ENCODE measurements at places on chromosomes 2 and 18.

DNA sequence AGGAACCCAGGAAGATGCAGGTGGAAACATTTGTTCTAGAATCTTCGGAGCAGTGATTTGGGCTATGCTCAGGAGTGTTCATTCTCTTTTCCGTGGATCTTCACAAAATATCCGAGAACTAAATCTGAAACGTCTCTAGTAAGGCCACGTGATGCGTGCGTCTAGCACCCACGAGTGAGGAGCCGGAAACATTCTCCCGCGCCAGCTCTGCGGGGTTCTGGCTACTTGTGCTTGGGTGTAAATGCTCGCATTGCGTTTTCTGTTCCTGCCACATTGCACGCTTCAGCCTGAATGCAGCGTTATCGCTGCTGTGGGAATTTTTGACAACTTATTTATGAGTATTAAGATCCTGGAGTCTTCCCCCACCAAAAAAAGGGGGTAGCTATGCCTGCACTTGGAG lies 71.4 kb downstream of the KLHL29 start:
- DNase-seq, result no peak

- DNase-seq, result no peak
Observed at GRCh38 chr2:215745331-215745730, 268.0 kb downstream of the MREG start.

DNA sequence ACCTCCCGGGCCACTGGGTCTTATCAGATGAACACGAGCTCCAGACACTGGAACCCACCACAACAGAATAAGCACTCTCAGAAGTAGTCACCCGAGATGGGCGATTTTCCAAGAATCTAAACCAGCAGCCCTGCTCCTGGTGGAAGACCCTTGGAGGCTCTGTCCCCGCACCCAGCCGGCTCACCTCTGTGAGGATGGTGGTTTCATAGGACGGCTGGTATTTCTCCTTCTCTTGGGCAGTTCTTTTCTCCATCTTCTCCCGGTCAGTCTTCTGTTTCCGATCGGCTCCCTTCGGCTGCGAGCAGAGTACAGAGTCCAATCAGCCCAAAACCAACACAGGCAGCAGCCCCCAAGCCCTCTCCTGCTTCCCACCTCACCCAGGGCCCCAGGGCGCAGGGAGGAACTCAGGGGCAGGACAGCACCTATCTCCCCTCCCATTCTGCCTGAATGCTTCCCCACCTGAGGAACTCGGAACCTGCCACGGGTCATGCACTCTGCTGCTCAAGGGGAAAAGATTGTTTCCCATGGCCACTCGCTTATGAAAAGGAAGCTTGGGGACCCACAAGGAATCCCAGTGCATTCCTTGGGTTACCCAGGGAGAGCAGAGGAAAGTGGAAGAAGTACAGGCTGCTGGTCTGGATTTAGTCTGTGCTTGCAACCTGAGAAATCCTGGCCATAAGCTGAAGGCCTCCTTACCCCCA lies 42.7 kb downstream of the TFCP2L1 start:
- no peak for DNase-seq

GRCh38 chr2:234829074-234829455 lies 122.8 kb upstream of the SH3BP4 start:
- DNase-seq, result no peak

- no peak for DNase-seq
Observed at GRCh38 chr2:239727776-239728600, 297.2 kb downstream of the NDUFA10 start.

GRCh38 chr2:173350383-173350782 lies 4.3 kb upstream of the CDCA7 start:
- no peak for DNase-seq

DNA sequence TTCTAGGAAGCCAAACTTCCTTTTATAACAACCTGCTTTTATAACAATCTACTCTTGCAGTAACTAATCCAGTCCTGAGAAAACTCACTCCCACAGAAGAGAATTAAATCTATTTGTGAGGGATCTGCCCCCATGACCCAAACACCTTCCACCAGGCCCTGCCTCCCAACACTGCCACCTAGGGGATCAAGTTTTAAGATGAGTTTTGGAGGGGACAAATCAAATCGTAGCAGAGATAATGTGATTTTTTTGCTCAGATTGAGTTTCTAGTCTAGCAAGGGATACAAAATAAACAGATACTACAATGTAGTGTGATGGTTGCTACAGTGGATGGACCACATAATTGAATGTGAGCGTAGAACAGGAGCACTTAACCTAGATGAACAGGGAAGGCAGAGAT lies 52.2 kb downstream of the NCOA1 start:
- DNase-seq, result peak; percentile 40

GRCh38 chr2:23107327-23107941 lies 277.5 kb upstream of the KLHL29 start:
- DNase-seq, result no peak

- peak; percentile 80 for DNase-seq
Observed at GRCh38 chr18:7038330-7038851, 79.2 kb downstream of the LAMA1 start.

- DNase-seq, result no peak
Observed at GRCh38 chr2:191615596-191615995, 62.3 kb upstream of the NABP1 start.

DNA sequence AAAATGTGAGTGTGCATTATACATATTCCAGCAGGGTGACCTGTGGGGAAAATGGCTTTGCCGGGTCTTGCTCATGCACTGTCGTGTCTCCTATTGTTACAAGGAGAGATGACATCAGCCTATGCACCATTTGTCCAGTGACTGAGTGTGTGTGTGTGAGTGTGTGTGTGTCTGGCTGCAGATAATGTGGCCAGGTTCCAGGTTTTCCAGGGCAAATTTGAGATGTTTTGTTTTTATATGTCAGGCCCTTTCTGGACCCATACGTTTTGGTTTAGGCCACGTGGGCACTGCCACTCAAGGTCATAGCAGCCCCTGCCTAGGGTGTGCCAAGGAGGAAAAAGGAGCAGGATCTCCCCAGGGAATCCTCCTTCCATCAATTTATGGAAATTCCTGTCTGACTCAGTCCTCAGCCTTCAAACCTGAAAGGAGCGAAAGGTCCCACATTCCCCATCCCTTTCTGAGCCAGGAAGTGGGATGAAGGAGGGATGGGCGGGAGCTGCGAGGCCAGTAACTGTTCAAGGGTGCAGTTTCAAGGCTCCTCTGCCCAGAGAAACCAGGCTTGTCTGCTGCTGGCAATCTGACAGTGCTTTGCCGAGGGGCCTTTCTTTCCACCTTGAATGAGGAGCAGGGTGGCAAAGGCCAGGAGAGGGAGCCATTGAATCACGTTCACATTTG lies 93.0 kb upstream of the SMAD2 start:
- peak; percentile 85 for DNase-seq

GRCh38 chr2:28929581-28929980 lies 35.1 kb downstream of the WDR43 start:
- DNase-seq, result no peak

GRCh38 chr18:57957210-57957609 lies 86.8 kb upstream of the NEDD4L start:
- no peak for DNase-seq

DNA sequence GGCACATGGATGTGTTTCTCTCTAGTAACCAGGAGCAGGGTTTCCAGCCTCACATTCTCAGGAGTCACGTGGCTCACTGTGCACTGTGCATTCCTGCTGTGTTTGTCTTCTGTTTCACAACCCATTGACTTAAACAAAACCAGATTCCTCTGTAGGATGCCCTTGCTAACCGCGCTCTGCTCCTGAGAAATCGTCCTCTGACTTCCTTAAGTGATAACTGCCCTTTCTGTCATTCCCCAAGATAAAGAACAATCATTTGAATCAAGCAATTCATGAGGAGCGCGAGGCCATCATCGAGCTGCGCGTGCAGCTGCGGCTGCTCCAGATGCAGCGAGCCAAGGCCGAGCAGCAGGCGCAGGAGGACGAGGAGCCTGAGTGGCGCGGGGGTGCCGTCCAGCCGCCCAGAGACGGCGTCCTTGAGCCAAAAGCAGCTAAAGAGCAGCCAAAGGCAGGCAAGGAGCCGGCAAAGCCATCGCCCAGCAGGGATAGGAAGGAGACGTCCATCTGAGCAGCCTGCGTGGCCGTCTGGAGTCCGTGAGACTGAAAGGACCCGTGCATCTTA lies 60.2 kb downstream of the RALBP1 start:
- no peak for DNase-seq

DNA sequence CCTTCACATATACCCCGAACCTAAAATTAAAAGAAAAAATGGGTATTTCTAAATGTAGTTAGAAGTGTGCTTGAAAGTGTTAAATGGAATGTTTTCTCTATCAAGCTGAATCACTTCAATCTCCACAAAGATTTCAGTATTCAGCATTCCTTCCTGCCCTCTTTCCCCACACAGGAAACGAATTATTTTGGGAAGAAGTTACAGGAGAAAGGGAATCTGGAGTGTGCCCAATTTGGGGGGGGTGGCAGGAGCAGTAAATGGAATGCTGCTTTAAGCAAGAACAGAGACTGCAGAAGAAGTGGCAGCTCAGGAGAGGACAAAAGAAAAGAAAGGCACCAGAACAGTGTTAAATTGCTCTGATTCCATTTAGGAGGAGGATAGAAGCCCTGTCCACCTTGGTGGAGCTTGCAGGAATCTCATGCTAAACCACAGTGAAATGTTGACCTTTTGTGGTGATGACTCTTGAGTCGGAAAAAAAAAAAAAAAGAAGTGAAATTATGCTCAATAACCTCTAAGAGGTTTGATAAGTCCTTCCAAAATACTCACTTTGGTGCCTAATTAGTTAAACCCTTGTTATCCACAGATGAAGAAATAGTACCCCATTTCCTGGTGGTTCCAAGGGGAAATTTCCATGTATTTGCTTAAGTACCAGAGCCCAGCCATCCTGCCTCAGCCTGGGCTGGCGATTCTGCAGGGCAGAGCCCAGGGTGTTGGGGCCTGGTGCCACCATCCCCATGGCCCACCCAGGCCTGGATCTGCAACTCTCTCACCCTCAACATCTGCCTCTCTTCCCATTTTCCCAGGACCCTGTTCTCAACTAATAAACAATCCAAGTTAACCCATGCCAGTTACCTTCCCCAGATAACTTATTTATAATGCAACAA lies 56.5 kb downstream of the MYO5B start:
- DNase-seq, result no peak

GRCh38 chr2:59301466-59302402 lies 1060.6 kb upstream of the FANCL start:
- peak; percentile 72 for DNase-seq

DNA sequence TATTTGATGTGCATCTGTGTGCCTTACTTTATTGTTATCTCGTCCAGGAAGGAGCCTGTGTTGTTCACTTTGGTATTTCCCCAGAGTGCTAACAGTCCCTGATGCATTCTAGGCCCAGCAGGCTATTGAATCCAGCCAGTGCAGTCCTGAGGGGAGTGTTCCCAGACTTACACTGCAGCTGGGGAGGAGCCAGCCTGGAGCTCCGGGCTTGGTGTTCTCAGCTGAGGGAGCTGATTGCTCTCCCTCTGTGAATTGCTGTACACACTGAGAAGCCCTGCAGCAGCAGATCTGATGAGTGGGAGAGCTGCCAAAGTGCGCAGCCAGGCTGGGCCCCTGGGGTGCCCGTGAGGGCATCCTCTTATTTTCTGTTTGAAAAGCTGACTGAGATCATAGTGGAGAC lies 159.2 kb downstream of the GALNT3 start:
- peak; percentile 22 for DNase-seq

DNA sequence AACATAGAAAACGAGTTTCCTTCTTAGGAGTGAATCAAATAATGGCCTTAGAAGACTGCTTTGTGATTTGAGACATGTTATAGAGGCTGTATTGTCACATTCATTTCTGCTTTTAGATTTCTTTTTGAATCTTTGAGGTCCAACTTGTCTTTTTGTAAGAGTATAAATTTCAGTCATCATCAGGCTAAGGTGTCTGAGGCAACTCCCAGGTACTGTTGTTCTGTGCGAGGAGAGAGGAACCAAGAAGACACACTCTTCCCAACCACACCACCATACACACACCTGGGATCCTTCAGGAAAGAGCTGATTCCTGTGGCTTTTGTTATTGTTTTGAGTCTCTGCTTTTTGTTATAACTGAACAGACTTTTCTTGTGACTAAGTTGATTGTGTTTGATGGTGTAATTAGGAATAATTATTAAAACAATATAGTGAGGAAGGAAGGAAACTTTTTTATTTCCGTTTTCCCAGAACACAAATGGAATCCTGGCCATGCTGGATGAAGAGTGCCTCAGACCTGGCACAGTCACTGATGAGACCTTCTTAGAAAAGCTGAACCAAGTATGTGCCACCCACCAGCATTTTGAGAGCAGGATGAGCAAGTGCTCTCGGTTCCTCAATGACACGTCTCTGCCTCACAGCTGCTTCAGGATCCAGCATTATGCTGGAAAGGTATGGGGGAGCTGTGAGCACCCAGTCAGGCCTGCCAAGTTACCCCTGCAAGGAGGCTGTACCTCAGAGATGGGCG lies 140.4 kb downstream of the MYO1B start:
- DNase-seq, result no peak

- no peak for DNase-seq
Observed at GRCh38 chr2:17106418-17106817, 411.8 kb downstream of the RAD51AP2 start.

DNA sequence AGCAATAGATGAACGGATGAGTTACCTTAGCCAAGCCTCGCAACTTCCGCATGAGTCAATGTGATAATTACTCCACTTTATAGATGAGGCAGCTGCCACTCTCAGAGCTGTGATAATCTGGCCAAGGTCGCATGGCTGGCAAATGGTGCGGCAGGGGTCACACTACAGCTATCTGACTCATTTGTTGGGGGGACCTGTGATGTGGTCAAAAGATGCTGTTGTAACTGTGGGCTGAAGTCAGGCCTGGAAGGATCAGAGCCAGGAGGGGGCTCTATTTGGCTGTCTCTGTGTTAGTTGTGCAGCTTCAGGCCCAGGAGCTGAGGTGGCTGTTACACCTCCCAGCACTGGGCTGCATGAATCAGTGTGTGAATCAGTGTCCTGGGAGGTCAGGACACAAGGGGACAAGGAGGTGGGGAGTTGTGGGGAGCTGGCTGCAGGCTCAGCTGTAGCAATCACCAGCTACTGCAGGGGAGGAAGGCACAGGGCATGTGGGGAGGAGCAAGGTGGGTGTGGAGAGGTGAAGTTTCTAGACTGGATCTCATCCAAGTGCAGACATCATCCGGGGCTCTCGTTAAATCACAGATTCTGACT lies 33.1 kb downstream of the NGEF start:
- DNase-seq, result no peak

- no peak for DNase-seq
Observed at GRCh38 chr2:15634846-15635490, 43.3 kb downstream of the DDX1 start.

DNA sequence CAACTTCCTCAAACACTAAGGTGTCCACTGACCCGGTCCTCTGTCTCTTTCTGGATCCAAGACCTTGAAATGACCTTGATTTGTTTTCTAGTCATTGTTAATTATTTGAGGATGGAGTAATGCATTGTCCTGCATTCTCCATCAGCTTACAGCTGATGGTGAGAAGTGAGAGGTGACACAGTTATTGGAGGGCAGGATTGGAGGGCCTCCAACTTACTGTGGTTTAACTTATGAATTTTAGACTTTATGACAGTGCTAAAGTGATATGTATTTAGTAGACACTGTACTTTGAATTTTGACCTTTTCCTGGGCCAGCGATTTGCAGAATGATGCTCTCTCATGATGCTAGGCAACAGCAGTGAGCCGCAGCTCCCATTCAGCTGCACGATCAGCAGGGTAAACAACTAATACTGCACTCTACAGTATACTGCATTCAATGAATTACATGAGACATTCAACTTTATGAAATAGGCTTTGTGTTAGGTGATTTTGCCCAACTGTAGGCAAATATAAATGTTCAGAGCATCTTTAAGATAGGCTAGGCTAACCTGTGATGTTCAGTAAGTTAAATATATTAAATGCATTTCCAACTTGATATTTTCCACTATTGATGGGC lies 200.0 kb upstream of the MEX3C start:
- no peak for DNase-seq

GRCh38 chr2:127726158-127726880 lies 25.0 kb downstream of the SFT2D3 start:
- no peak for DNase-seq

- no peak for DNase-seq
Observed at GRCh38 chr2:136362676-136363390, 244.9 kb upstream of the CXCR4 start.

Measured in WERI-Rb-1 (cell line).